ENCODE measurements at places on chromosomes 16 and 17.

- no peak for DNase-seq
Measured at GRCh38 chr16:80191928-80192327, 348.9 kb upstream of the DYNLRB2 start.

- no peak for DNase-seq
Measured at GRCh38 chr17:56785997-56786680, 47.6 kb downstream of the C17orf67 start.

GRCh38 chr16:71927787-71928186, 32.5 kb downstream of the IST1 start:
- DNase-seq: no peak

GRCh38 chr16:76277460-76278030, 344 bp downstream of the CNTNAP4 start:
- no peak for DNase-seq

DNA sequence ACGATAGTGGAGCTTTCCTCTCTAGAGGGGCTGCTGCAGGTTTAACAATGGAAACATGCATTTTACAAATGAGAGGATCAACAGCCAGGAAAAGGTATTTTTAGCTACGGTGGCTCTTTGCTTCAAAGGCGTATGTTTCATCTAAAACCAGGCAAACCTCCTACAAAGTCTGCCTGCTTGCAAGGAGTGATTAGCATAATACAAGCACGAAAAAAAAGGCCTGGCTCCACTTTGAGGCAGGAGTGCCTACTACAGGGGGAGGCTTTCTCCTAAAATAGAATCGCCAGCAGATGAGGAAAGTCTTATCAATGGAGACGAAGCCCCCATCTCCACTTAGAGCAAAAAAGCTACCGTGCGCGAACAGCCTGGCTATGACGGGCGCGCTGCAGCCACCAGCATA, 27.1 kb upstream of the MTSS2 start:
- no peak for DNase-seq

DNA sequence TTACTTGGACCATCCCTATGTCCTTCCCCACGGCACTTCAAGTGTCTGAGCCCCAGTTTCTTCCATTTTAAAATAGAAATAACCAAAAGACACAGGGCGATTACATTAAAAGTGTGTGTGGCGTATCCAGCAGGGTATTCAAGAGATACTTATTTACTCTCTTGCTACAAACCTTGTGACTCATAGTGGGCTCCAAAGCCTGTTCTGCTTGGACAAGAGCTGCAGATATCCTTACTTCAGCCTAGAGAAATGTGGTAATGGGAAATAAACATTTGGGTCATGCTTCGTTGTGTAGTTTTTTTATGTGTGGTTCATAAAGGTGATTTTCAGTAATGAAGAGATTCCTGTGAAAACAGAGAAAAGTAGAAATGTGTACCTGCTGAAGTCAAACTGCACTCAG, 288.9 kb upstream of the CDH11 start:
- no peak for DNase-seq
